Iris pigment epithelial cell (primary cell): ENCODE measurements at places on chromosomes 5 and 9.

- no peak for DNase-seq
Measured at GRCh38 chr9:116304761-116305160, 151.2 kb downstream of the PAPPA start.

DNA sequence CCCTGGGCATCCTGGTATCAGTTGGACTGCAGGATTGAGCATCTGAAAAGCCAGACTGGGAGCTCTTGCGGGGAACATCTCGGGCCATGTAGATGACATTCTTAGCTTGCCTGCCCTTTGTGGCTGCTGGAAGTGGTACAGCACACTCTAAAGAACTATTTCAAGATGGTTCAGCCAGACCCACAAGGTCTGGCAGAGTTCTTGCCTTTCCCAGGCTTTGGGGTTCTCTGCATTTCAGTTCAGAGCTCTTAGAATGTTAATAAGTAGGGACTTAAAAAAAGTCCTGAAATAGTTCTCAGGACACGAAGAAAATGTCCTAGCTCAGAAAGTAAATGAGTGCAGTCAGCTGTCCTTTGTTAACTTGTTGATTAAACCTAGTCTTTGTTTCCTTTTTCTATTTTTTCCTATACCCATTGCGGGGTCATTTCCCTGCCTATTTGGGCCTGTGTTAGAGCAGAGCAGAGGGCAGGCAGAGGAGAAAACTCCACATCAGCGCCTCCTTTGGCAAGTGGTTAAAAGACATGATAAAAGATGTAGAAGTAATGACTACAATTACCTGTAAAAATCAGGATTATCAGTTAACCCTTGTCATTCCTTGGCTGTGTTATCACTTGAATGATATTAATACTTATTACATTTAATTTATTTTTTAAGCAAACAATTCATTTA is 291.5 kb downstream of the ZSWIM6 start:
- DNase-seq, result no peak

DNA sequence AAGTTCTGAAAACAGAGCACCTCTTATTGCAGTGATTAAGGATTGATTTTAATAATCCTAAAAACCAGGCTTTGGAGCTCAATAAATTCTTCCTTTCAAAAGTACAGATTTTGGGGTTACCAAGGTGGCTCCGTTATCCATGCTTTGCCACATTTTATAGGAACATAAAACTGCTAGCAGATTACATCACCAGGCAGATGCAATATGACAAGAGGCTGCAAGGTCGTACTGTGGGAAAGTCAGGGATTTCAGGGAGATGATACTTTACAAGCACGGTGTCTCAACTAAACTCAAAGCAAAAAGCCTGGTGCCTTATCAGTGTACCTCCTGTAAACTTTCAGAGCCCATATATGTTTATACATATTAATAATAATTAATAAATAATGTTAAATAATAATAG is 28.6 kb downstream of the ADAMTSL1 start:
- DNase-seq, result peak; percentile 54

GRCh38 chr9:70519912-70520724 is 105.7 kb upstream of the KLF9 start:
- DNase-seq, result no peak

DNA sequence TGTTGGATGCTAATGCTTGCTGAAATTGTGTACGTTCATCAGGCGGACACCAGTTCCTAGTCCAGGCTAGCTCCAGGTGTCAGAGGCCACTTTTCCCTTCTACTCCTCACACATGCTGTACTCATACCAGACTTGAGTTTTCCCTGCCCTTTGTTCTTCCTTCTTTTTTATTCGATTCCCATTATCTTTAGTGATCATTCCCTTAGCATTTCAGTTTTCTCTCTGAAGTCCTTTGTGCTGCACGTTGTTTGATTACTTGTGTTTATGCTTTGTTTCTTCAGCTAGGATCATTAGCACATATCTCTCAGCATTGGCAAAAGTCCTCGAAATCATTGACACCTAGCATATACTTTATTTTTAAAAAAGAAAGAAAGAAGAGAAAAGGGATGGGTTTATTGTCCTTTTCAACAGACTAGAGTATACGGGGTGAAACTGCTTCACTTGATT is 409 bp upstream of the COX7C start:
- no peak for DNase-seq

DNA sequence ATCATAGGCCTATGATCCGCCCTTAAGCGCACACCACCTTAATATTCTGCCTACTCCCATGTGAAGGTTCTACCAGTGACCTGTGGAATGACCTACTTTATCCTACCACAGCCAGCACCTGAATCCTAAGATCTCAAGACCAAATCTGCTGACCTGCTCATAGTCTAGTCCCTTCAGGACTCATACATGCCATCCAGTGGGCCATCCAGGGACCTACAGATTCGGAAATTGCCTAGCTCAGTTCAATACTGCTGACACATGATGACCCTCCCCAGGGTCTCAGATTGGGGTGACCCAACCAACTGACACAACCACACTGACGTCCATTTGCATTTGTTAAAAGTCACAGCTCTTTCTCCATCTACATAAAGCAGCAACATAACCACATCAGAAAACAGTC is 443.8 kb upstream of the ST8SIA4 start:
- no peak for DNase-seq

GRCh38 chr9:83041771-83042170 is 21.2 kb downstream of the RASEF start:
- peak; percentile 43 for DNase-seq

GRCh38 chr5:40914835-40915234 is 5.5 kb downstream of the C7 start:
- peak; percentile 71 for DNase-seq

- DNase-seq, result peak; percentile 67
Measured at GRCh38 chr9:94822273-94822672, 95.8 kb downstream of the AOPEP start.

DNA sequence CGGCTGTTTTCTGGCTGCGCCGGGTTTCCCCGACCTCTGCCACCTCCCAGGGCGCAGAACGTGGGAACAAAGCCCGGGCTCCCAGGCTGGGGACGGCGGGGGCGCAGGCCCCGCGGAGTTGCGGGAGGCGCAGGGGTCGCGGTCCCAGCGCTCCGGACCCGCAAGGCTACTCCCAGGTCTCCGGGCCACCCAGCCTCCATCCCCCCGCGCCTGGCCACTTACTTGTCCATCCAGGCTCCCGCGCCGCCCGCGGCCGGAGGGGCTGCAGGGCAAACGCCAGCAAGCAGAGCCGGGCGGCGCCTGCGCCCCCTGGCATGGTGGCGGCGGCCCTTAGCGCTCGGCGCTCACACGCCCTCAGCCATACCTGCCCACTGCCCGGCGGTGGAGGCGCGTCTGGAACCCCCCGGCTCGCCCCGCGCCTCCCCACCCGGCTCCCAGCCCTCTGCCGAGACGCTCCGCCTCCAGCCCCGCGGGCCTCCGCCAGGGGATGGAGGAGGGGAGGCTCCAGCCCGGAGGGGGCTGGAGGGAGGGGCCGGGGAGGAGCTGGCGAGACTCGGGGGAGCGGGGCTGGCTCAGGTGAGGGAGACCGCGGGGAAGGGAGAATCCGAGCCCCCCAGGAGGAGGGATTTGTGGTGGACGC is at the start of gene ADAM19:
ADAM19 (minus strand) TSS at position 395 of the 640 bp plus-strand sequence; CDS start at position 316, 79 bp downstream.
- peak; percentile 53 for DNase-seq

DNA sequence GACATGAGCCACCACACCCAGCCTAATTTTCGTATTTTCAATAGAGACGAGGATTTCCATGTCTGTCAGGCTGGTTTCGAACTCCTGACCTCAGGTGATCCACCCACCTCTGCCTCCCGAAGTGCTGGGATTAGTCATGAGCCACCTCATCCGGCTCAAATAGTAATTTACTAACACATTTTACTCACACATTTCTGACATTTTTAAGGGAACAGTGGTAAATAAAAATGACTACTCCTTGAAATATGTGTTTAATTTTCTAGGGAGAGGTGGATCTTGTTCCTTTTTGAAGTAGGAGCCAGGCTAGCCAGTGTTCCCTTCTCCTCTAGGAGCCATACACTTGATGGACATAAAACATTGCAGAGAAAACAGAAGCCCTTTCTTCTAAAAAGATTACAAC is 55.2 kb upstream of the ERBIN start:
- DNase-seq, result peak; percentile 81

GRCh38 chr9:16899606-16900005 is 29.1 kb upstream of the BNC2 start:
- DNase-seq, result peak; percentile 67

DNA sequence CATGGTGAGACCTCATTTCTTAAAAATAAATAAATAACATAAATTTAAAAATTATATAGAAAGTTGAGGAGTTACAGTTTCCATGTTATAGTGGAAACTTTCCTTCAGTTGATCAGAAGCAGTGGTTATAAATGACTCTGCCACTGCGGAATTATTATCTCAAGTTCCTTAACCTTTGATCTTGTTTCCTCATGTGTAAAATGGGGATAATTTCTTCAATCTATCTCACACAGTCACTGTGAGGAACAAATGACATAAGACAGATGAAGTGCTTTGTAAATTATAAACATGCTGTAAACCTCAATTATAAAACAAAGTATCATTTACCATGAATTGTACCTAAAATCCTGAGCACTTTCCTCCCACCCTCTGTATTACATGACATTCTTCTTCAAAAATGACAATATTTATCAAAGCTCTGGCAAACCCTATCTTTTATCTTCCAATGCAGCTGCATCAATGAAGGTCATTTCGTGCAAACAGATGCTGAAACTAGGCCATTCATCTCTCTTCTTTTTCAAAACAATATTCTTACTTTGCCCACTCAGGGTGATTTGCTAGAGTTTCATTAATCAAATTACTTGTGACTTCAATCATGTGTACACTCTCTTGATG is 46.8 kb downstream of the TMEM245 start:
- no peak for DNase-seq

DNA sequence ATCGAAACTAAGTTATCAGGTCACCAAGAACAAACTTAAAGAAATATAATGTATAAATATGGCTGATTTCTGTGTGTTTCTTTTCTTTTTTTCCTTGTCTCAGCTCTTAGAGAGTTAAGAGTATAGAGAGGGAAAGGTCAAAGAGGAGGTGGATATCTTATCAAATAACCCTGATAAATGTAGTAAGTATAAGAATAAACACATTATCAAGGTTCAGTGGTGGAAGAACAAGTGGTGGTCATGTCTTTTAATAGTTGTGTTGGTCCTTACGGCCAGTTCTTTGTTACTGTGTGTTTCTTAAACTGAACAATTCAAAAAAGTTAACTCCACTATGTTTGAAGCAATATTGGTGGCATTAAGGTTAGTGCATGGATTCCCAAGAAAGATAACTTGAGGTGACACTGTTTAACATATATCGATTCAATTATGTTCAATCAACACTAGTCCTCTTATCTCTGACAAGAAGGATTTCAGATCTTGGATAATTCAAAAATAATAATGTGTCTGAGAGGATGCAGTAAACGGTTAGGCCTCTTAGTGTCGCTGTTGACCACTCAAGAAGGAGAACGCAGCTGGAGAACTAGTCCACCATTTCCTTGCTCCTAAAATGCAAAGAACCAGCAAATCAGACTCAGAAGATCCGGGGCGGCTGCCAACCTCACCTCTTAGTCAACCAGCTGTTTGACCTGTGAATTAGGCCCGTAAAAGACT is at the start of gene PCDHGA3:
PCDHGA3 (plus strand) TSS at position 588 of the 711 bp plus-strand sequence. CDS start 205 bp downstream, outside the sequence.
- DNase-seq, result peak; percentile 56

- DNase-seq, result peak; percentile 90
Measured at GRCh38 chr9:135500525-135501260, at the start of gene MRPS2. Gene MRPS2, plus strand, starts transcription at chr9:135500682. Its CDS starts 29 bp downstream, at chr9:135500711.

DNA sequence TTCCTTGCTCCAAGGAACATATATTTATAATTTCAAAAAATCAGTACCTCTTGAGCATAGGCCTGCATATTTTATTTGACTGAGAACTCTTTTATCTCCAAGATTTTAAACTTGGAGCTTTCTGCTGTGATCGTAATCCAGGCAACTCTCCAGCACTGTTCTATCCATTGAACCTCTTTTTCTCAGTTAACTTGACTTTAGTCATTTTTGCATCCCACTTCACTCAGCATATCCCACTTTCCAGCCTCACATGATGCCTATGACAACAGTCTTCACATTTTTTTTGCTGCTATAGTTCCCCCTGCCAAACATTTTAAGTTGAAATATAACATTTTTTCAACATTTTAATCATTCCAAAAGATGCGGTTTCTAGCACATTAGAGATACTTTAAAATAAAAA is 9.1 kb upstream of the PSIP1 start:
- no peak for DNase-seq

- DNase-seq, result no peak
Measured at GRCh38 chr5:145218019-145218418, 617.1 kb downstream of the PRELID2 start.

GRCh38 chr9:73617586-73617985 is 465.9 kb downstream of the ANXA1 start:
- no peak for DNase-seq

DNA sequence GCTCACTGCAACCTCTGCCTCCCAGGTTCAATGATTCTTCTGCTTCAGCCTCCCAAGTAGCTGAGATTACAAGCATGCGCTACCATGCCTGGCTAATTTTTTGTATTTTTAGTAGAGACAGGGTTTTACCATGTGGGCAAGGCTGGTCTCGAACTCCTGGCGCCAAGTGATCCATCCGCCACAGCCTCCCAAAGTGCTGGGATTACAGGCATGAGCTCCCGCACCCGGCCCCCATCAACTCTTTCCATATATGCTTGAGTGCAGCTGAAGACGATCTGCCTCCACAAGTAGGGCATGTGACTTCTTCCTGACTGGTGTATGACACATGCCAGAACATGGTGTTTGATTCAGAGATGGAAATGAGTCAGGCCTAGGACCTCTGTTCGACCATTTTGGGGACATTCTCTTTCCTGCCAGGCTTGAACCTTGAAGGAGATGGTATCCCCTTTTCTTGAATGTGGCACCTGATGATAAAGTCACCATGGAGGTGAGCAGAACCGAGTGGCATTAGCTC is 7.5 kb upstream of the CNOT6 start:
- no peak for DNase-seq

- DNase-seq, result peak; percentile 71
Measured at GRCh38 chr9:116697362-116697761, 10.3 kb downstream of the TRIM32 start.

DNA sequence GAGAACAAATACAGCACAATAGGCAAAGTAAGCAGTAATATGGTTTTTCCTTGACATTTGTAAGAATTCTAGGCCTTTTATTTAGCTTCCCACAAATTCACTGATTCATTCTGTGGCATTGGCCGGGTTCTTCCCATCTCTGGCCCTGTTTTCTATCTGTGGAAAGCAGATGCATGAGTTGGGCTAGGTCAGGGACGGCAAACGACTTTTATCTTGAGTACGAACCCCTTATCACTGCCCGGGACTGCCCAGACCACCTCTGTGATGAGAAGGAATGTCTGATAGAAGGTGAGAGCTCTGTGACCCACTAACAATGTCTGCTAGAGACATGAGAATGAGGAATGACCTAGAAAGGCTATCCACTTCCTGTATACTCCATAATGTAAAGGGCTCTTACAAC is 35.4 kb upstream of the ADAM19 start:
- no peak for DNase-seq

- DNase-seq, result no peak
Measured at GRCh38 chr5:116289276-116289675, 204.5 kb downstream of the COMMD10 start.
